ENCODE measurements at places on chromosomes 16 and 17. TPM values are rescaled to one million over a fixed set of nuclear protein-coding genes. Genes with fewer than 3 reads are reported as not detected.

The CCT6B gene
- 2.0 TPM for total RNA-seq

The SLC16A5 gene
- 23.0 TPM for total RNA-seq

The MYH1 gene
- not detected for total RNA-seq

The HCRT gene
- not detected for total RNA-seq

The OR1F1 gene
- 0.18 TPM for total RNA-seq

The TBX6 gene
- total RNA-seq = 0.31 TPM

The APOBR gene
- 0.13 TPM for total RNA-seq

The HS3ST6 gene
- total RNA-seq = 1.1 TPM

The PIK3R5 gene
- total RNA-seq = 0.18 TPM

The HS3ST3A1 gene
- total RNA-seq = 0.50 TPM

The TMC7 gene
- total RNA-seq = 5.3 TPM

The ATXN2L gene
- total RNA-seq = 130 TPM

The CCL7 gene
- 0.22 TPM for total RNA-seq

The TOX3 gene
- 0.29 TPM for total RNA-seq

The LGALS9B gene
- not detected for total RNA-seq

The TAT gene
- total RNA-seq = 0.03 TPM

The ABCC3 gene
- total RNA-seq = 112 TPM

The KCNH4 gene
- total RNA-seq = 0.36 TPM

The C16orf96 gene
- 0.02 TPM for total RNA-seq

The SCNN1B gene
- total RNA-seq = 0.86 TPM

The CDH13 gene
- total RNA-seq = 0.01 TPM

The MPO gene
- total RNA-seq = not detected

Data from A549 treated with AZD2906 at 1 μM for 4 hours (cell line).